Activated gamma-delta T cell treated with Interleukin-2 at 50 U/mL for 16 hours (primary cell): ENCODE measurements at places on chromosomes 7 and 10.
A peak's percentile ranks its signal among the peaks of the same experiment; 100 is the strongest.

DNA sequence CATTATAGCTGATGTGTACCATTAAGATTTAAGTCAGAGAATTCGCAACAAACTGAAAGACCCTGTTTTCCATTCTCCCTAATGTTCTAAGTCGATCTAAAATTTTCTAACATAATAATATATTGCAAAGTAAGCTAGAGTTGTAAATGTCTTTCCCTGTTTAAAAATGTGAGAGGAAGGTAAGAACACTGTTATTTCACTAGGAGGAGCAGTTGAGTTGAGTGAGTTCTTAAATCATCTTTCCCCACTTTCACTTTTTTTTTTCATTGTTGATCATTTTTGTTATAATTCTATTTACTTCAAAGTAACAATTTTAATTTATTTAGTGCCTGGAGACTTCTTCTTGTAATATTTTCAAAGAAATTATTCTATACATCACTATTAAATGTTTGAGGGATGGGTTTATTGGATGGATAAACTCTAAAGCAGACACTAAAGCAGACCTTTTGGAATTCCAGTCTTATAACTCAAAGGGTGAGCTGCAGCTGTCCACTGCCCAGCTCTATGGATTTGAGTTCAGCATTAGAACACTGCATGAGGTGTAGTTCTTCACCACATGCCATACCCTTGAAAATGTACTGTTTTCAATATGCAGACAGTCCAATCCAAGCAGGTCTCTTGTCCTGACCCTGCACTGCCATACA, 181.3 kb upstream of the FZD1 start:
- no peak for DNase-seq

DNA sequence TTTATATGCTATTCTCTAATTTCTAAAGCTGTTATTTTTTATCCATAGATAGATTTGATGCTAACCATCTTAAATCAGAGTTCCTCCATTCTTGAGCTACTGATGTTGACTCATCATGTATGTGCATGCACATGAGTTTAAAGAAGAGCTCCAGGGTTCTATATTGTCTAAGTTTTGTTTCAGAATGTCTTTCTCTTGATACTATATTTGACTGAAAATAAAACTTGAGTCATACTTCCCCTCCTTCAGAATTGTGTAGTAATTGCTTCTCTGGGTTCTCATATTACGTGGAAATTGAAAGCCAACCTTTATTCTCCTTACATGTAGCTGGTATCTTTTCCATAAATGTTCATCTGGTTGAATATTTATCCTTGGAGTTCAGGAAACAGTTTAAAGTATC, 89.4 kb downstream of the LRRTM3 start:
- no peak for DNase-seq

- DNase-seq: no peak
Observed at GRCh38 chr7:2296832-2297231, 17.4 kb downstream of the SNX8 start.

GRCh38 chr7:21355406-21355874, 72.4 kb upstream of the SP4 start:
- peak; percentile 44 for DNase-seq

DNA sequence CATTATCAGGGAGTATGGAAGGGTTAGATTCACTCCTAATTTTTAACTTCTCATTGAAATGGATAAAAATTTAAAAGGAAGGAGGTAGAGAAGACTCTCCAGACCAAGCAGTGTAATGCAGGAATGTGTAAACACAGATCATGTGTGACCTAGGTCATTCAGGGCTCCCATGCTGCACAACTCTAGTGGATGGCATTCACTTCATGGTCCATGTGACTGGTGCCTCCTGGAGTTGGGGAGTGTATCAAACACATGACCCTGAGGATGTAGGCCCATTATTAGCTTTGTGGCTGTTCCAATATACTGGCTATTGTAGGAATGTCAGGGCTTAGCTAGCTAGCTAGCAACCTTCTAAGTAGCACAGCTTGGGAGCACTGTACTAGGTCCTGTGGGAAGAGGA, 109.9 kb downstream of the SLC25A13 start:
- DNase-seq: no peak

DNA sequence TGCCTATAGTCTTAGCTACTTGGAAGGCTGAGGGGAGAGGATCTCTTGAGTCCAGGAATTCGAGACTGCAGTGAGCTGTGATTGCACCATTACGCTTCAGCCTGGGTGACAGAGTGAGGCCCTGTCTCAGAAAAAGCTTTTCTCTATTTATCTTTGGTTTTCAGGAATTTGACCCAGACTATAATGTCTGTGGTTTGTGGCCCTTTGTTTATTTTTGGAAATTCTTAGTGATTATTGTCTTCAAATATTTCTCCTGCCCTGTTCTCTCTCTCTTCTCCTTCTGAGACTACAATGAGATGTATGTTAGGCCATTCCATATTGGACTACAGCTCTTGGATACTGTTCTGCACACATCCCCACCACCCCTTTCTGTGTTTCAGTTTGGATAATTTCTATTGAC, 4.7 kb downstream of the MUC12 start:
- no peak for DNase-seq

- no peak for DNase-seq
Observed at GRCh38 chr10:2650328-2650727, 417.0 kb upstream of the PFKP start.

- no peak for DNase-seq
Observed at GRCh38 chr7:15750727-15751126, 64.2 kb upstream of the MEOX2 start.

DNA sequence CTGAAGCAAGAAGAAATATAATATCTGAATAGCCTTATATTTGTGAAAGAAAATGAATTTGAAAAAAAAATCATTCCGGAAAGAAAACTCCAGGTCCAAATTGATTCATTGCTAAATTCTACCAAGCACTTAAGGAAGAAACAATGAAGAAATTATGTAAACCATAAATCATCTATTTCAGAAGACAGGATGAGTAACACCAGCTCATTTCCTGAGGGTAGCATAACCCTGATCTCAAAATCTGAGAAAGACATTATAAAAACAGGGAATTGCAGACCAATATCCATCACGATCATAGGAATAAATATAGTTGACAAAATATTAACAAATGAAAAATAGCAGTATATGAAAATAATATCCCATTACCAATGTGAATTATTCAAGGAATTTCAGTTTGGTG, 70.1 kb upstream of the RAB18 start:
- DNase-seq: no peak

GRCh38 chr10:91589658-91590035, 43.2 kb downstream of the PPP1R3C start:
- no peak for DNase-seq

GRCh38 chr10:110379831-110380230, 75.1 kb upstream of the SMNDC1 start:
- DNase-seq: no peak

GRCh38 chr7:4190010-4190981, 491.8 kb upstream of the FOXK1 start:
- no peak for DNase-seq

- DNase-seq: no peak
Observed at GRCh38 chr7:114302858-114303257, 111.8 kb upstream of the FOXP2 start.

DNA sequence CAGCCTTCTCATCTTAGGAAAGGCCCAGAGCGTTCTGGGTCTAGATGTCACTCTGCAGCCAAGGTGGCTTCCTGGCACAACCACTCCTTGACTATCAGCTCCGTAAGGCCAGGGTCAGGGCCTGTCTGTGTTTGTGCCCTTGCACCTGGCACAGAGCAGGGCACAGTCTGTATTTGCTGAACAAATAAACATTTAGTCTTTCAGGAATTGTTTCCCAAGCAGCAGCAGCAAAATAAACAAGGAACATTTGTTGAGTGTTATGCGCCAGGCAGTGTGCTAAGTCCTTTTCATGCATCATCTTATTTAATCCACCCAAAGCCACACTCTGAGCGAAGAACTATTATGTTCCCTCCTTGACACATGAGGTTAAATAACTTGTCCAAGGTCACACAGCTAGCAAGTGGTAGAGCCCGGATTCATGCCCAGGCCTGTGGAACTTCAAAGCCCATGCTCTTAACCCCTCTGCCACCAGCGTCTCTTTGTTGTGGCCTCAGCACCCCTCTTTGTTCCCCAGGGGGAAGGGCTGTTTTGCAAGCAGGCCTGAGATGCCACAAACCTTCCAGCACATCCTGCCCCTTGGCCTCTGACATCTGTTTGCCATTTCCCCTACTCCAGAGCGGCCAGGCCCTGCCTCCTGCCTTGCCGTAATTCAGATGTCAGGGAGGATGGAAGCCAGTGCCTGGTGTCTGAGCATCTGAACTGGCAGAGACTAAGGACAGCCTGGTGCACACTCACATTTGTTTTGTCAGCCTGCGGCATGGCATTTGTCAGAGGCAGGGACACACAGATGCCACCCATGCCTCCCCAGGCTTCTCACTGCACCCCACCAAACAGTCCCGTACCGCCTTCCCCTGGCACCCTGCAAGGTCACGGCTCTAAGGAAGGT, 325.8 kb upstream of the ZMIZ1 start:
- peak; percentile 18 for DNase-seq

GRCh38 chr7:134547397-134548054, 1.4 kb upstream of the AKR1B15 start:
- peak; percentile 64 for DNase-seq

- DNase-seq: no peak
Observed at GRCh38 chr7:103764901-103765300, 224.6 kb downstream of the RELN start.

DNA sequence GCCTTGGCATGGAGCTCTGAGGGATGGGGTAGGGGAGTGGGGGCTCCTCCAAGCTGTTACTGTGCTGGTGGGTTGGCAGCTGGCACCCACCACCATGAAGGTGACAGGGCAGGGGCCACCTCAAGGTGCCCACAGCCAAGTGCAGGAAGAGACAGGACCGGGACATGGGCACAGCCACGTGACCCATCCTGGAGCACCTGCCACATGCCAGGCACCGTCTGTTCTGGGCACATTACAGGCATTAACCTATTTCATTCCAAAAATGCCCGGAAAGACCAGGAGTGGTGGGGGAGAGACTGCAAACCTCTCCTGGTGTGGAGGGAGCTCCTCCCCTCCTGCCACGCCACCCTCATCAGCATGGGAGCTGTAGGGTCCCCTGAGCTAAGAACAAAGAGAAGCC, 56.7 kb downstream of the CAMK2B start:
- no peak for DNase-seq
